ENCODE measurements at places on chromosomes 7 and 10. TPM values are rescaled to one million over a fixed set of nuclear protein-coding genes. Genes with fewer than 3 reads are reported as not detected.

Gene PLPP4
- total RNA-seq, result not detected

Gene HMX3
- total RNA-seq, result not detected

Gene NRG3
- total RNA-seq, result not detected

Gene SFRP5
- total RNA-seq, result not detected

DNA sequence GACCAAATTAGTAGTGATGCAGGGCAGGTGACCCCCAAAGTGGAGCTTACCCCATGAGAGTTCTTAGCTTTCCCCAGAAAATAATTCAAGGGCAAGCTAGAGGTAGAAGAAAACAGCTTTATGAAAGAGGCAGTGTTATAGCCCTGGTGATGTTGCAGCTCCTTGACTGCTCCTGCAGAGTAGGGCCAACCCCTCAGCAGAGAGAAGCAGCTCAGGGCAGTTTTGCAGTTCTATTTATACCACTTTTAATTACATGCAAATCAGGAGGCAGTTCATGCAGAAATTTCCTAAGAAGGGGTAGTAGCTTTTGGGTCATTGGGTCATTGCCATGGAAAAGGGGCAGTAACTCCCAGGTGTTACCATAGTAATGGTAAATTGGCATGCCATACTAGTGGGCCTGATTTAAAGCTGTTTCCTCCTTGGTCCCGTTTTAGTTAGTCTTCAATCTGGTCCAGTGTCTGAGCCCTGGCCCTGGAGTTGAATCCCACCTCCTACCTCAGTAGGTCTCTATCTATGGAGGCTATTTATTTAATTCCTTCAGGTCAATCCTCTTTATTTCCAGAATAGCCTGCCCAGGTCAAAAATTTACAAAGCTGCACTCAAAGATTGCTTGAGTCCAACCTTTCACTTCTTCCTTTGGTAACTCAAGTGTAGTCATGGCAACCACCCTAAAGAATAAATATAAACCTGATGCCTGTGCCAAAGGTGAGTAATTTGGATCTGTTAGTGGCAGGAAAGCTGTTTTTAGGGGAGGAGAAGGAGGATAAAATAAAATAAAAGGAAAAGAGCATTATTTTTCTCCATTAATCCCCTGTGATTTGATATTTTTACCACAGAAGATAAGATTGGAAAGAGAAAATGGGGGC lies 29.5 kb downstream of the PLXDC2 start:
- DNase-seq, result no peak

GRCh38 chr7:55063061-55063460 lies 44.2 kb downstream of the EGFR start:
- no peak for DNase-seq

DNA sequence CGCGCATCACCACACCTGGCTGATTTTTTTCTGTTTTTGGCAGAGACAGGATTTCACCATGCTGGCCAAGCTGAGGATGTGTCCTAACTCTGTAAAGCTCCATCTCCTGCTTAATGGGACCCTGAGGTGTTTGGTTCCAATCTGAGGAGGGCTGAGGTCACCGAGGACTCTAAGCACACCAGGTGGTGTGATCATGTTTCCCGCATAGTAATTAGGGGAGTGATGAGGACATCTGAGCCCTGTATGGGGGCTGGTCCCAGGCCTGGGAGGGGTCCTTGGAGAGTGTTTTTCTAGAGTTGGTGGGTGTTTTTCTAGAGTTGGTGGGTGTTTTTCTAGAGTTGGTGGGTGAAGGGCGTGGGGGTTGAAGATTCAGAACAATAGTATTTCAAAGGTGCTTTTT lies 3.0 kb upstream of the ABHD11 start:
- no peak for DNase-seq

- peak; percentile 49 for DNase-seq
Observed at GRCh38 chr10:24935504-24936292, 16.7 kb downstream of the PRTFDC1 start.

GRCh38 chr10:59271160-59271559 lies 91.2 kb downstream of the FAM13C start:
- DNase-seq, result no peak

DNA sequence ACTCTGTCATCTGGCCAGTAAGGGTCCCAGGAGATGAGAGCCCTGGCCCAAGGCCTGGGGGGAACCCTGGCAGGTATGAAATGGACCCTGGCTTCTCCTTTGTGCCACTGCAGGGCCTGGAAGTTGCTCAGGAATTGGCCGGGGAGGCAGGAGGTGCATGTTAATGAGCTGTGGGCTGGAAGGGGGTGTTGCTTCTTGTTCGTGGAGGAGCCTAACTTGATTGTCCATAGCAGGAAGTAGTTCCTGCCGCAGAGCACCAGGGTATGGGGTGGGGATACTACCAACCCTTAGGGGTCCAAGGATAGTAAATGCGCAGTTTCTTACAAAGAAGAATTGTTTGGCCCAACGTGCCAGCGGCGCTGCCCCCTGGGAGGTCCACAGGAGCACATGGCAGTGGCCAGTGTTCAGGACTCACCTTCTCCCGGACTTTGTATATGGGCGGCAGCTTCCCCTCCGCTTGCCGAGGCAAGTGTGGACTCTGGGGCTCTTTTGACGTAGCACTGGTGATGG lies 21.5 kb downstream of the TEX36 start:
- no peak for DNase-seq

GRCh38 chr10:78196964-78197363 lies 163.3 kb downstream of the RPS24 start:
- no peak for DNase-seq

DNA sequence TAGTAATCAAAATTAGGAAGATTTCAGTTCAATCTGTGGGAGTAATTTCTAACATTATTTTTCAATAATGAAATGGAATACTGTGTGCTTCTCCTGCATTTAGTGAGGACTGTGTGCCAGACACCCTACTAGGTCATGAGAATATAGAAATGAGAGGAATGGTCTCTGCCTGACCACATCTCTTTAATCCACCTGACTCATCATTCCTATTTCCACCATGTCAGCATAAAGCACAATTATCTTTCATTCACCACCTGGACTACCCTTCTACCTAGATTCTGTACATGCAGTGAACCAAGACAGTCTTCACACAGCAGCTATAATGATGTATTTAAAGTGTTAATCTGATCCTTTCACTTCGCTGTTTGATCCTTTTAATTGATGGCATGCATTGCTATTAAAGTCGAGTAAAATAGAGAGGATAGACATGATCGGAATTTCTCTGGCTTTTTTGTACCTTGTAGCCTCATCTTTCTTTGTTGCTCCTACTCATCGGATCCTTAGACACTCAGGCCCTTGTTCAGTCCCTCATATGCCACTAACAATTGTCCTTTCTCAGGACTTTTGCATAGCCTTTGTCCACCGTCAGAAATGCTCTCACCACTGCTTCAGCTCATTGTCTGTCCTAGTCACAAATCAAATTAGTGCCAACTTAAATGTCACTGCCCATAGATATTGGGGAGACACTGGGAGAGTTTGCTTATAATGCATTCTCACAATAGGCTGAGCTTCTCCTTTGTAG lies 1037.1 kb downstream of the REEP3 start:
- no peak for DNase-seq

DNA sequence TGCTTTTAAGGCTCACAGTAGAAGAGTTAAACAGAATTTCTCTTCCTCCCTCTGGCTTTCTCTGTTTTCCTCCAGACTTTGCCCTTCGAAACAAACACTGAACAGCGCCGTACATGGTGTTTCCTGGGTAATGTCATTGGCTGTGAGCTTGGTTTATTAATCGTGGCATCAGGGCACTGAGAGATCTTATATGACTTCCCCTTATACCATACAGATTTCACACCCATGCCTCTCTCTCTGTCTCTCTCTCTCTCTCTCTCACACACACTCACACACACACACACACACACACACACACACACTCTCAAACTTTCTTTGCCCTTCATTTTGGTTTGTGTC lies 195.5 kb downstream of the CREB5 start:
- no peak for DNase-seq

- no peak for DNase-seq
Observed at GRCh38 chr7:46493196-46493595, 572.1 kb upstream of the IGFBP3 start.

GRCh38 chr10:52031771-52032170 lies 282.3 kb upstream of the DKK1 start:
- DNase-seq, result no peak

- DNase-seq, result no peak
Observed at GRCh38 chr10:29926693-29927048, 132.7 kb downstream of the JCAD start.

GRCh38 chr7:47225387-47226131 lies 356.4 kb downstream of the TNS3 start:
- peak; percentile 26 for DNase-seq

DNA sequence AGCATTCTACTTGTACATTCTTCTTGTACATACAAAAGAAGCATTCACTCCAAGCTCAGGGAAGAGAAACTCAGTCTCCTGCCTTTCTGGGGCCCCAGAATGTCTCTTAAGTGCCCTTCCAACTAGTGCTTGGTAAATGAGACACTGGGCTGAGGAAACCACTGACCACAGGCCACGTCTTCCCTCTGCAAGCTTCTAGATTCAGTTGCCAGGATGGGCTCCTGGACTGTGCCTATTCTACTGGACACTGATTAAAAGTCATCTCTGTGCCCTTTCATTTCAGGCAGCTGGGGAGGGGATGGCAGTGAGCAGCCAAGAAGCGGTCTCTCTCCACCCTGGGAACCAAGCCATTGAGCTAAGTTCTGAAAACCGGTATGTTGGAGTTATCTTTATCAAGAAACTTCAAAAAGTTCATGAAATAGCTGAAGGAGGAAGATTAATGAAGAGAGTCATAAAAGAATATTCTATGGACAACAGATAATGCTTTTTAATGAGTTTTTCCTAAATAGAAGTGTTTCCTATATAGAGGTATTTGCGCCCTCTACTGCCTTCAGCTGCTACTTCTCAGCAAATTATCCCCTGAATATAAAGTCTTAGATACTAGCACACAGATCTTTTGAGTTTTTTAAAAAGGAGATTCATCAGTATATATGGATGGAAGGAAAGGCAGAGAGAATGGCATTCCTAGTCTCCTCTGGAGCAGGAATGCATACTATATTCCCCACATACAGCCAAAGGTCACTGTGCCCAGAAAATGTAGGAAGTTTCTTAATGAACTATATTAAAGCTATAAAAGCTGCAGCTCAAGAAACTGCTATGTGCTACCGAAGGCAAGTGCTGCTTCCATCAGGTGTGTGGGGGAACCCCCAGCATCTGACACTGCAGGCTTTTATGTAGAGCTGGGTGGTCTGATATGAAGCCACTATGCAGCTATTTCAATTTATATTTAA lies 8.4 kb upstream of the IFIT1B start:
- no peak for DNase-seq

- peak; percentile 59 for DNase-seq
Observed at GRCh38 chr10:91689731-91690168, 56.9 kb upstream of the PPP1R3C start.

Measured in activated CD4-positive, alpha-beta T cell treated with anti-CD3 and anti-CD28 coated beads, Interleukin-2, amount 10 ng/mL, durations not matched to agents 24 days and 14 days (primary cell).